ENCODE measurements at places on chromosomes 13 and 19.

DNA sequence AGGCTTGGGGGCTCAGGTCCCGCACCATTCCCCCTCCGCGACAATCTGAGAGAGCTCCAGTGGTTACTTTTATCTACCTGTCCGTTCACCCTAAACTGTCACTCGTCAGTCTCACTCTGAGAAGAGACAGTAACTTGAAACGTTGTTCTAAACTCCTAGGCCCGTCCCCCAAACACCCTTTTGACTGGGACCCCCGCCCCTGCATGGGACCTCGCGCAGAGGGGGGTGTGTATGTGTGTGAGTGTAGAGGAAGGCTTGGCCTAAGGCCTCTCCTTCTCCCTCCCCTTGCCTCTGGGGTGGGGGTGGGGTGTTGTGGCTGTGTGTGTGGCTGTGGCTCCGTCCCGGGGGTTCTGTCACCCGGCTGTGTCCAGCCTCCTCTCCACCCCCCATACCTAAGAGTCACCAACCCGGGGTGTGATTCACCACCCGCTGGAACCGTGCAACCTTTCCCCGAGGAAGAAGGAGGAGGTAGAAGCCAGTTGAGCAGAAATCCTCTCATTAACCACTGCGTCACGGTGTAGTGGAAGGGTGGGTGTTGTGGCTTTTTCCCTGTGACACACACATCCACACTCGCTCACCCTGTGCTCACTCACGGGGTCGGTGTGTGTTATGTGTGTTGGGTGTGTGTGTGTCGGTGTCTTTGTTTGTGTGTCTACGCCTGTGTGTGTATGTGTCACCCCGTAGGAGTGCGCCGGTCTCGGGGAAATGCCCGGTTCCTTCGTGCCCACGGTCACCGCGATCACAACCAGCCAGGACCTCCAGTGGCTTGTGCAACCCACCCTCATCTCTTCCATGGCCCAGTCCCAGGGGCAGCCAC lies 2.4 kb downstream of the FOSB start:
- no peak for DNase-seq

- DNase-seq = no peak
Observed at GRCh38 chr19:49422407-49423070, 702 bp downstream of the PTH2 start.

DNA sequence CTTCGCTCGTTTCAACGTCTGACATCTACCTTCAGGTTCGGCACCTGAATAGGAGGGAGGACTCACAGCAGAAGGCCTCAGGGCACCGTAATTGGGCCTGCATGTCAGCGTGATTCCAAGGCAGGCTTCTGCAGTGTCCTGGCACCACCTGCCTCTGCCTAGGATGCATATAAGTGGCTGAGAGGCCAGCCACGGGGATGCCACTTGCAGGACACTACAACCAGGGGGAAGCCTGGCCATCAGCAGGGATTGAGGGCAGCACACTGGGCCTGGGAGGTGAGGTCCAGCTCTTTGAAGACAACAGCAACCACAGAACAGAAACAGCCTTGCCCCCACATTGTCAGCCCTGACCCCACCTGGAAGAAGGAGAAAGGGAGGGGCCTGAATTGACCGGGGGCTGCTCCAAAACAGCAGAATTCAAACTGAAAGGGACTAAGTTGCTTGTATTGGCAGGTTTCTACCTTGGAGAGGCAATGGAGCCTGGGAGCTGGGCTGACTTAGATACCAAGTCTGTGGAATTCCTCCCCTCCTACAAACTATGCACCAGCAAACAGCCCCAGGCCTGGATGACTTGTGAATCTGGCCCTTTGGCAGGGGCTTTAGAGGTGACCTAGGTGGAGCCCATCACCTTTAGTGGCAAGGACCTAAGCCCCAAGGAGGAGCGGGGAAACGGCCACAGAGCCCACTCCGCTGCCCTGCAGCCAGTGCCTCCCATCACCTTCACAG lies 34.1 kb upstream of the POMP start:
- no peak for DNase-seq

GRCh38 chr19:47227352-47228167 lies 3.4 kb downstream of the BBC3 start:
- DNase-seq = no peak

All from NCI-H2081 treated with DMSO at 0.1 percent for 48 hours (cell line).